ENCODE measurements at places on chromosomes 3 and 15.

DNA sequence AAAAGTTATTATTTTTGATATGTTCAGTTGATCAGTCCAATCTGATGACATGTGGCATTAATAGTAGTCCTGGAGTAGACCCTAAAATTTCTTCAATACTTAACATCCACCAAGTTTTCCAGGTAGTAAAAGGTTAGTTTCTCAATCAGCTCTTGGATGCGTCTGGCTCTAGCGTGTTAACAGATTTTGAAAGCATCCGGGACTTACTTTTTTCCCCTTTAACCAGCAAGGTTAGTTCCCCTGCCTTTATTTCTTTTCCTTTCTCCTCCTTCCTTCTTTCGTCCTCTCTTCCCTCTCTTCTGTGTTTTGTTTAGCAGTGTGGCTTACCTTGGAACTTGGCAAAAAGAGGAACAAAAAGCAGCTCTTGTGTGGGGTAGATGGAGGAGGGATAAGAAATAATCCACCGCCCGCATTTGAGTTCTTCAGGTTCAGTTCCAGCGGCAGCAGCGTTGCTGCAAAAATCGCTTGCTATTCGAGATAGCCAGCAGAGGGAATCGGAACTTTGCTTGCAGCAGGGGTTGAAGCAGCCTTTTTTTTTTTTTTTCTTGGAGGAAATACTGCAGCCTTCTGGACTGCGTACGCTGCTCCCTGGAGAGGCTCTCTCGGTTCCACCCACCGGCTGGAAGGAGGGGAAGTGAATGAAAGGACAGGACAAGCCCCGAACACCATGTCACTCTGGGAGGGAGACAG lies at the start of gene RBMS3:
Gene RBMS3, plus strand, starts transcription at position 668 of the 690 bp plus-strand sequence.
- peak; percentile 77 for DNase-seq

- DNase-seq: no peak
Measured at GRCh38 chr3:149122721-149123578, 6.5 kb upstream of the HPS3 start.

- no peak for DNase-seq
Measured at GRCh38 chr3:168086541-168087260, 9.0 kb downstream of the GOLIM4 start.

DNA sequence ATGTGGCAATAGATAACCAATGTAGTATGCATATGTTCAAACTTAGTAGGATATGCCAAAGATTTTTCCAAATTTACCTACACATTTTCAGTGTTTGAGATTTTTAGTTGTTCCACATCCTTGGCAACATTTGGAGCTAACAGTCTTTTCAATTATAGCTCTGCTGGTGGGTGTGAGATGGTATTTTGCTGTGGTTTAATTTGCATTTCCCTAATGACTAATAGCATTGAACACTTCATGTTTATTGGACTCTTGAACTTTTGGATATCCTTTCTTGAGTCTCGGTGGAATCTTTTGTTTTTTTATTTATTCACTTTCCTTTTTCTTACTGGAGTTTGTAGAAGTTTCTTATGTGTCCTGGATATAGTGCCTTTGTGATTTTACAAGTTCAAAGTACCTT lies 11.0 kb upstream of the ILDR1 start:
- DNase-seq: no peak

DNA sequence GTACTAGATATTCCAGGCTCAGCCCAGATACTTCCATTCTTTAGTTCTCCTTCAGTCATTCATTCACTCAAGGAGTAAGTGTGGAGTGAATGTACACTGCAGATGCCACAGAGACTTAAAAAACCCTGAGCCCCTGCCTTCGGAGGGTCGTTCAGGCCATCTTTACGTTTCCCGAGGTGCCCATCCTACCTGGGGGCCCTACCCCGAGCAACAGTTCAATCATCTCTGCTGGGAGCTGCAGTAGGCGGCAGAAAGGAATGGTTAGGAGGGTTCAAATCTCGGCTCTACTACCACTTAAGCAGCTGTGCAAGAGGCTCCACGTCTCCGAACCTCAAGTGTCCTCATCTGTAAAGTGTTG lies 613 bp downstream of the SEC13 start:
- no peak for DNase-seq

Measured in type B pancreatic cell (in vitro differentiated cells).